ENCODE measurements at places on chromosomes 7 and 10. TPM values are rescaled to one million over a fixed set of nuclear protein-coding genes. Genes with fewer than 3 reads are reported as not detected.

ATG9B gene
- total RNA-seq: 0.13 TPM

CCDC186 gene
- total RNA-seq: 8.9 TPM

TEX36 gene
- not detected for total RNA-seq

NDUFB8 gene
- total RNA-seq: 232 TPM

NUDT13 gene
- 1.4 TPM for total RNA-seq

AFAP1L2 gene
- total RNA-seq: 5.3 TPM

RAMP3 gene
- not detected for total RNA-seq

GPER1 gene
- total RNA-seq: 1.4 TPM

OR2A1 gene
- total RNA-seq: 0.24 TPM

SLC18A3 gene
- not detected for total RNA-seq

LRRC18 gene
- total RNA-seq: not detected

PALD1 gene
- 2.3 TPM for total RNA-seq

ZNF783 gene
- total RNA-seq: 5.8 TPM

SPDYE16 gene
- not detected for total RNA-seq

CALHM3 gene
- total RNA-seq: not detected

CRTAC1 gene
- not detected for total RNA-seq

SKAP2 gene
- total RNA-seq: 27.4 TPM

CABCOCO1 gene
- total RNA-seq: 0.65 TPM

All from epithelial cell of alveolus of lung (primary cell).